Heart right ventricle (tissue), 16 donors: ENCODE measurements at places on chromosomes 16 and 17. TPM values are rescaled to one million over a fixed set of nuclear protein-coding genes. Genes with fewer than 3 reads are reported as not detected.
A peak's percentile ranks its signal among the peaks of the same experiment; 100 is the strongest.

DNA sequence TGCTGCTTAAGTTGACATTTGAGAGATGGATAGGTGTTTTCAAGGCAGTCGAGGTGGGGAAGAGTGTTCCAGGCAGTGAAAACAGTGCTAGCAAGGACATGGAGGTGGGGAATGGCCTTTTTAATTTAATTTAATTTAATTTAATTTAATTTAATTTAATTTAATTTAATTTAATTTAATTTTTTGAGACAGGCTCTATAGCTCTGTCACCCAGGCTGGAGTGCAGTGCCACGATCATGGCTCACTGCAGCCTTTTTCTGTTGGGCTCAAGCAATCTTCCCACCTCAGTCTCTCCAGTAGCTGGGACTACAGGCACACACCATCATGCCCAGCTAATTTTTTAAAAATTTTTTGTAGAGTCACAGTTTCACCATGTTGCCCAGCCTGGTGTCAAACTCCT, 32.2 kb upstream of the CACNG4 start:
- no peak for DNase-seq
- no peaks in the 10 kb centered on the region for H3K36me3 ChIP-seq
- no peak overlapping the region for H3K4me3 ChIP-seq
- H3K4me1 ChIP-seq = no peaks in the 10 kb centered on the region

GRCh38 chr16:6482696-6483468, 849.8 kb upstream of the RBFOX1 start:
- H3K27ac ChIP-seq = no peak overlapping the region
- no peaks in the 10 kb centered on the region for H3K36me3 ChIP-seq
- H3K27me3 ChIP-seq = no peaks in the 10 kb centered on the region
- DNase-seq = no peak
- H3K4me3 ChIP-seq = no peak overlapping the region

- H3K27me3 ChIP-seq = no peaks in the 10 kb centered on the region
- H3K4me1 ChIP-seq = no peaks in the 10 kb centered on the region
- DNase-seq = no peak
- H3K36me3 ChIP-seq = no peaks in the 10 kb centered on the region
- H3K27ac ChIP-seq = no peak overlapping the region
Measured at GRCh38 chr17:22570144-22570845, 878.0 kb downstream of the KCNJ18 start.

The KRT222 gene
- total RNA-seq = not detected

DNA sequence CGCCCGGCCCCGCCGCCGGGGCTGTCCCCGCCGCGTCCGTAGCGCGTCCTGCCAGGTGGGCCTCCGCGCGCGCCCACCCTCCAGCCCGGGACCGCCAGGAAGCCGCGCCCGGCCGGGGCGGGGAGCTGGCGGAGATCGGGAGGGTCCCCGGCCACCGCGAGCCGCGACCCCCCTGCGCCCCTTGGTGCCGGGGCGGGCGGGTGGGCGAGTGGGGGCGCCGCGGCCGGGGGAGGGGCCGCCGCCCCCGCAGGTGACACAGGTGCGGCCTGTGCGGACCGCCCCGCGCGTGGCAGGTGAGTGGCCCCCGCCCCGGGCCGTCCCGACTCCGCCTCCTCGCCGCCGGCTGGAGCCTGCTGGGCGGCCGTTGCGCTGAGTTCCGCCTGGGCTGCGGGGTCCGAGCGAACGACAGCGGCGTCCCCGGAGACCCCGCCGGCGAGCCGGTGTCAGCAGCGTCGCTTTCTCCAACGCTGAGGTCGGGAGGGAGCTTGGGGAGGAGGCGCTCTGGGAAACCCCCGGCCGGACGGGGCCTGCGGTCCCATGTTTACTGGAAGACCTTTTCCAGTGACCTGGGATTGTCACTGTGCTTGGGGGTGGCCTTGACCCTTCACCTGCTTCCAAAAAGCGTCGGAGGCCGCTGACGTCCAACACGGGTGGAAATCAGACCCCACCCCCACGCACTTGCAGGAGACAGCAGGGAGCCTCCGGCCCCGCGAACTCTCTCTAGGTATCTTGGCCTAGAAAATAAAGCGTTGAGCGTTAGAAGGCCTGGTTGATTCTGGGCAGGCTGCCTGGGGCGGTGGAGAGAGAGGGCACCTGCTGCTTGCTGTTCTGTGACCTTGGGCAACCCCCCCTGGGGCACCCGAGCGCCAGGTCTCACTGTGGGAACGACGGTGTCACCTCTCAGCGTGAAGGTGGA, 542 bp downstream of the KLHL36 start:
- H3K27me3 ChIP-seq = no peaks in the 10 kb centered on the region
- no peaks in the 10 kb centered on the region for H3K36me3 ChIP-seq
- peaks cover 31% of the 10 kb centered on the region for H3K4me1 ChIP-seq
- H3K27ac ChIP-seq = peak overlapping the region; percentile 96
- H3K4me3 ChIP-seq = peak overlapping the region; percentile 72

DNA sequence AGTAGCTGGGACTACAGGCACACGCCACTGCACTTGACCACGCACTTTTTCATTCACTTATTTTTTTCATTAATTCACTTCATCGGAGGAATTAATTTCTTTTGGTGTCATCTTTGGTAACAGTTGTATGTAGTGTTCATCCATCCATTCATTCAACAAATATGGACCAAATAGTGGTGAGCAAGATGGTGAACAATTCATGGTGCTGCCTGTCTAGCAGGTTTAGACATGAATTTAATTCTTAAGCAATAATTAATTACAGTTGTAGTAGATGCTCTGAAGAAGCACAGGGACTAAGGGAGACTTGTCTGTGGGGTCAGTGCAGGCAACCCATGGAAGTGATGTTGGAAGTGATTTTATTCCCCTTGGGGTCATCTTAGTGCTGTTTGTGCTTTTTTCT, 22.4 kb downstream of the GDE1 start:
- H3K27ac ChIP-seq = no peak overlapping the region
- DNase-seq = no peak
- no peak overlapping the region for H3K4me3 ChIP-seq

GRCh38 chr17:8847891-8848290, 19.6 kb downstream of the PIK3R6 start:
- H3K27ac ChIP-seq = peak overlapping the region; percentile 80
- no peaks in the 10 kb centered on the region for H3K36me3 ChIP-seq
- no peak overlapping the region for H3K4me3 ChIP-seq
- no peak for DNase-seq
- peaks cover 19% of the 10 kb centered on the region for H3K4me1 ChIP-seq
- no peaks in the 10 kb centered on the region for H3K27me3 ChIP-seq

The CCL16 gene
- not detected for total RNA-seq

DNA sequence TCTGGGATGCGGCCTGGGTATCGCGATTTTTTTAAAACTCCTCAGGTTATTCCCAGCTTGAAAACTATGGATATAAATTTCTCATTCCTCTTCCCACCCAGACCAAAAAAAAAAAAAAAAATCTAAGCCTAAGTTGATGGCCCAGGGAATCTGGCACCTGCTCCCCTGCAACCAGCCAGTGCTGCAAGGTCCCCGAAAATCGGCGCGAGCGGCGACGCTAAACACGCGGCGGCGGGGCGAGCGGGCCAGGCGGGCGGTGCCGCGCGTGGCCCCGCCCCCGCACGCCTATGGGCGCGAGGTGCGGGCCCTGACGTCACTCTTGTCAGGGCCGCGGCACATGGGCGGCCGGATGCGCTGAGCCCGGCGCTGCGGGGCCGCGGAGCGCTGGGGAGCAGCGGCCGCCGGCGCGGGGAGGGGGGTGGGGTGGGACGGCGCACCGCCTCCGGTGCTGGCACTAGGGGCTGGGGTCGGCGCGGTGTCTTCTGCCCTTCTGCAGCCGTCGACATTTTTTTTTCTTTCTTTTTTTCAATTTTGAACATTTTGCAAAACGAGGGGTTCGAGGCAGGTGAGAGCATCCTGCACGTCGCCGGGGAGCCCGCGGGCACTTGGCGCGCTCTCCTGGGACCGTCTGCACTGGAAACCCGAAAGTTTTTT, at the start of gene HLF:
HLF (plus strand) TSS at position 316 of the 654 bp plus-strand sequence. CDS start 525 bp downstream, outside the sequence.
- DNase-seq = peak; percentile 82
- peak within 1 kb of the TSS; percentile 84 for H3K27ac ChIP-seq
- peaks cover 3% of the 10 kb centered on the region for H3K36me3 ChIP-seq
- H3K27me3 ChIP-seq = no peaks in the 10 kb centered on the region
- H3K4me3 ChIP-seq = peak within 1 kb of the TSS; percentile 61

DNA sequence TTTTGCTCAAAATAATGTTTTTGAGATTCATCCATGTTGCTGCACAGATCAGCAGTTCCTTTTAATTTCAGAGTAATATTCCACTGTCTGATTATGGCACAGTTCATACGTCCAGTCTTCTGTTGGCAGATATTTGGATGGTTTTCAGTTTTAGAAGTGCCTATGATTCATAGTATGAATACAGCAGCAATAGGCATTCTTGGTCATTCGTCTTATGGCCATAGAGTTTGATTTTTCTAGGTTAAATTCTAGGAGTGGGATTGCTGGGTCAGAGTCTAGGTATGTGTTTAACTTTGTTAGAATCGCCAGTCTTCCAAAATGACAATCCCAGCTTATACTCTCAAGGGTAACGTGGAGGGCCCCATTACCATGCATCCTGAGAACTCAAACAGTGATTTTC, 11.5 kb upstream of the IL34 start:
- H3K4me1 ChIP-seq = no peaks in the 10 kb centered on the region
- no peak overlapping the region for H3K4me3 ChIP-seq
- H3K27ac ChIP-seq = no peak overlapping the region

DNA sequence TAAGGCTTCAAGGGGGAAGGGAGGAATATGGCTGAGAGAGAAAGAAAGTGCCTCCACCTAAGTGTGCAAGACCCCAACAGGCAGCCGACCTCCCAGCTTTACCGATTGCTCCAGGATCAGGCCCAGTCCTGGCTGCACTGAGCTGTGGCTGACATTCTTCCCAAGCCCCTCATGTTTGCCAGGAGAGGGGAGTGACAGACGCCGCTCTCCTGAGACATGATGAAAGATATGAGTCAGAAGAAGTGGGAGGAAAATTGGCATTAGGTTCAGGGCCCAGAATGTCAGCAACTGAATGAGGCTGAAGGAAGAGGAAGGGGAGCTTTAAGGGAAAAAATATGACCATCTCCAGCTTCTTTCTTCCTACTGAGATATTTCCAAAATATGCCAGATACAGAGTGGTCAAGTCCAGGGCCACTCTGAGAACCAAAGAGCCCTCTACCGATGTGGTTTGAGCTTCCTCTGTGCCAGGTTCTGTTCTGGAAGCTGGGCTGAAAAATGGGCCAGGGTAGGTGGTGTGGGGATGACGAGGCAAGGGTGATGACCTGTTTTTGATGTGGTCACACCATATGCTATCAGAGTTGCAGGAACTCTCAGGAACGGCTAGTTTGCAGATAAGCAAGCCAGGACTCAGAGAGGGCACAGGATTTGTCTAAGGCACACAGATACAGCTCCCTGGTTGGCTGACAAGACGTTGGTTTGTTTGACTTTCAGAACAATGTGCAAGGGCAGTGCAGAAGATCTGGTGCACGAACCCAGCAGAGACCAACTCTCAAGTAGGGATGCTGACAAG, 176.7 kb downstream of the SOX9 start:
- no peak overlapping the region for H3K27ac ChIP-seq
- DNase-seq = peak; percentile 17
- H3K36me3 ChIP-seq = no peaks in the 10 kb centered on the region
- H3K4me3 ChIP-seq = no peak overlapping the region

DNA sequence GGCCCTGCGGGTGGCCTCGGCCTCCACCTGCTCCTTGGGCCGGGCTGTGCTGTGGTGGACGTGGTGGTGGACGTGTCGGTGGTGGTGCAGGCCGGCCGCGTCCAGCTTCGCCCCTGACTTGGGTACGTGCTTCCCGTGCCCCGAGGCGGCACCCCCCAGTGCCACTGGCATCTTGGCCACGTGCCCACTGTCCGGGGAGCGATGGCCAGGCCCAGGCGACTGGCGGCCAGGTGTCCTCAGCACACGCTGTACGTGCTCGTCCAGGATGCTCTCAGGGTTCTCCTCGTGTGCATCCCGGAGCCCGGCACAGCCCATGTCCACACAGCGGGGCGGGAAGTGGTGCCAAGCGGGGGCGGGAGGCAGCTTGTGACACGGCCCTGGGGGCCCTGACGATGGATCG, 14.9 kb downstream of the PDIA2 start:
- DNase-seq = no peak
- H3K36me3 ChIP-seq = no peaks in the 10 kb centered on the region
- H3K27me3 ChIP-seq = no peaks in the 10 kb centered on the region
- no peak overlapping the region for H3K4me3 ChIP-seq
- no peaks in the 10 kb centered on the region for H3K4me1 ChIP-seq
- H3K27ac ChIP-seq = no peak overlapping the region

The B3GNT9 gene
- total RNA-seq = 17.6 TPM

DNA sequence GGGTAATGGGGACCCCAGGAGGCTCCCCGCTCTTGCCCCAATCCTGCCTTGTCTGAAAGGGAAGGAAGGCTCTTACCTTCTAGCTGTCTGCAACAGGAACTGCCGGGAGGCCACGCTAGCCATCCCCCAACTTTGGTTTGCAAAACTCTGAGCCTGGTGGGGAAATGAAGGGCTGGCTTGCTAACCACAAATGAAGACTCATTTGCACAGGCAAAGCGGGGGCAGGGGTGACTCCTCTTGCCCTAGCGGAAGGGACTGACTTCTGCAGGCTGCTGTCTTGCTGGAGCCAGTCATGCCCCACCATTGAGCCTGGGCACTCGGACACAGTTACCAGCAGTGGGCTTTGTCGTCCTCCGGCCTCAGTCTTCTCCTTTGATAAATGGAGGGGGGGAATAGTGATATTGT, 52.6 kb downstream of the PLCG2 start:
- no peaks in the 10 kb centered on the region for H3K27me3 ChIP-seq
- no peaks in the 10 kb centered on the region for H3K36me3 ChIP-seq
- peaks cover 57% of the 10 kb centered on the region for H3K4me1 ChIP-seq
- DNase-seq = peak; percentile 43
- H3K27ac ChIP-seq = no peak overlapping the region

The CCL22 gene
- total RNA-seq = not detected

- H3K36me3 ChIP-seq = no peaks in the 10 kb centered on the region
- no peak overlapping the region for H3K27ac ChIP-seq
- DNase-seq = no peak
- H3K27me3 ChIP-seq = peaks cover 38% of the 10 kb centered on the region
- H3K4me1 ChIP-seq = peaks cover 8% of the 10 kb centered on the region
Measured at GRCh38 chr16:86827521-86827920, 249.2 kb downstream of the FOXL1 start.

DNA sequence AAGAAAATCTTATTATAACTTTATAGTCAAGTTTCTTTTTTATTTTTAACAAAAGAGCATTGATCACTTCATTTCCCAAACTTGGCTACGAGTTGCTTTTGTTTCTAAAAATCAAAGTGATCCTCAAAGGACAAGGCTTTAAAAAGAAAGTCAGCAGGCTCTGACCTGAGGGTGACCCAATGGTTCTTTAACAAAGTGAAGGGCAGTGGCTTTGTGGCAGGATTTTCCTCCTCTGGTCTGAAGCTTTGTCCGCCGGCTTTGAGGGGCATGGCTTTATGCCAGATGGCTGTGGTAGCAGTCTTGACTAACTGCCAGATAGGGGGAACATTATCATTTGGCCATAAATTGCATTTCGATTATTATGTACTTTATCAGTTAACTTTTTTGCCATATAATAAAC, 28.5 kb downstream of the IQCK start:
- DNase-seq = no peak
- H3K4me1 ChIP-seq = peaks cover 54% of the 10 kb centered on the region
- no peaks in the 10 kb centered on the region for H3K27me3 ChIP-seq
